Activated CD4-positive, alpha-beta memory T cell treated with anti-CD3 and anti-CD28 coated beads, Interleukin-2, amount 10 ng/mL, durations not matched to agents 7 days and 5 days (primary cell): ENCODE measurements at places on chromosomes 2 and 18.

- DNase-seq = no peak
- no peak overlapping the region for H3K4me3 ChIP-seq
- H3K27ac ChIP-seq = no peak overlapping the region
- peaks cover 3% of the 10 kb centered on the region for H3K27me3 ChIP-seq
These were observed 63.6 kb upstream of the CAVIN2 start for GRCh38 chr2:191910518-191910917.

GRCh38 chr18:5516841-5517240, 27.0 kb downstream of the EPB41L3 start:
- H3K27me3 ChIP-seq = no peaks in the 10 kb centered on the region
- H3K27ac ChIP-seq = no peak overlapping the region
- DNase-seq = no peak
- no peaks in the 10 kb centered on the region for H3K36me3 ChIP-seq
- H3K4me1 ChIP-seq = no peaks in the 10 kb centered on the region
- no peak overlapping the region for H3K4me3 ChIP-seq

DNA sequence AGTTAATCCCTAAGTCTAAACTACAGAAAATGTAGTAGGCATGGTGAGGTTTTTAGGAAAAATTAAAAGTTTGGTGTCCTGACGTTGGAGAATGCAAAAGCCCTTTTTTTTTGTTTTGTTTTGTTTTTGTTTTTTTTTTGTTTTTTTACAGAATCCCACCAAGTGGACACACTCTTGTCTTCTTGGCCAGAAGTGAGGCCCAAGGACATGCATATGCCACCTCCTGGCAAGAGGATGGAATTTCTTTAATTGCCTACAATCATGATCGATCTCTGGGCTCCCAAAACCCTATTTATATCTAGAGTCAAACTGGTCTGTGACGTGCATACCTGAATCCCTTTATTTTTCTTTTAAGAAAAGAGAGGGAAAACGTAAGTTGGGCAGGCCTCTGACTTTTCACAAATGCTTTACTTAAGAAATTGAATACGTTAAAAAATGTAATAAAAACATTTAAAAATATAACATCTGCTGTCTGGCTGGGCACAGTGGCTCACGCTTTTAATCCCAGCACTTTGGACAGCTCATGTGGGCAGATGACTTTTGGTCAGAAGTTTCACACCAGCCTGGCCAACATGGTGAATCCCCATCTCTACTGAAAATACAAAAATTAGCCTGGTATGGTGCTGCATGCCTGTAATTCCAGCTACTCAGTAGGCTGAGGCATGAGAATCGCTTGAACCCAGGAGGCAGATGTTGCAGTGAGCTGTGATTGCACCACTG, 502.7 kb downstream of the CBLN2 start:
- H3K4me3 ChIP-seq = no peak overlapping the region
- no peak overlapping the region for H3K27ac ChIP-seq
- no peaks in the 10 kb centered on the region for H3K27me3 ChIP-seq
- H3K36me3 ChIP-seq = no peaks in the 10 kb centered on the region
- no peak for DNase-seq

- H3K4me3 ChIP-seq = no peak overlapping the region
- no peaks in the 10 kb centered on the region for H3K27me3 ChIP-seq
- no peak for DNase-seq
- H3K36me3 ChIP-seq = no peaks in the 10 kb centered on the region
- H3K4me1 ChIP-seq = no peaks in the 10 kb centered on the region
These were observed 372.9 kb downstream of the ARL6IP6 start for GRCh38 chr2:153091344-153091743.
